Activated naive CD8-positive, alpha-beta T cell treated with anti-CD3 and anti-CD28 coated beads, Interleukin-2, amount 10 ng/mL, durations not matched to agents 7 days and 5 days (primary cell): ENCODE measurements at places on chromosomes 7 and 10. TPM values are rescaled to one million over a fixed set of nuclear protein-coding genes. Genes with fewer than 3 reads are reported as not detected.

- H3K4me1 ChIP-seq: peaks cover 13% of the 10 kb centered on the region
- no peak overlapping the region for H3K4me3 ChIP-seq
- peaks cover 6% of the 10 kb centered on the region for H3K27me3 ChIP-seq
- DNase-seq: no peak
These were observed 195.0 kb downstream of the AHR start for GRCh38 chr7:17493446-17493845.

DNA sequence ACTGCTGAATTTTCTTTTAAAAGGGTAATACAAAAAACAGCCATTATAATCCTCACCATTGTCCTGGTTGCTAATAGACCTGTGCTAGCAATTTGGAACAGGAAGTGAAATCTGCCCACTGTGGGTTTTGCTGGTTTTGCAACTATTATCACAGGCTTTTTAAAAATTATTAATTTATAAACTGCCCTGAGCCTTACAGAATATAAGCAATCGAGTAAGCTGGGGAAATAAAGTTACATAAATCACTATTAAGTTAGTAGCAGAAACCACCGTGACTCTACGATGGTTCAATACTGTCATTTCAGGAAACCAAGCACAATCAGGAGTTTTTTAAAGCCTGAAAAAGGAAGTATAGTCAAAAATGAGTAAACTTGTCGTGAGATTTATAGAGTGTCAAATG, 62.3 kb downstream of the TMEM26 start:
- no peak for DNase-seq
- no peak overlapping the region for H3K4me3 ChIP-seq
- no peak overlapping the region for H3K27ac ChIP-seq
- no peaks in the 10 kb centered on the region for H3K36me3 ChIP-seq
- H3K4me1 ChIP-seq: no peaks in the 10 kb centered on the region
- peaks cover 5% of the 10 kb centered on the region for H3K27me3 ChIP-seq

DNA sequence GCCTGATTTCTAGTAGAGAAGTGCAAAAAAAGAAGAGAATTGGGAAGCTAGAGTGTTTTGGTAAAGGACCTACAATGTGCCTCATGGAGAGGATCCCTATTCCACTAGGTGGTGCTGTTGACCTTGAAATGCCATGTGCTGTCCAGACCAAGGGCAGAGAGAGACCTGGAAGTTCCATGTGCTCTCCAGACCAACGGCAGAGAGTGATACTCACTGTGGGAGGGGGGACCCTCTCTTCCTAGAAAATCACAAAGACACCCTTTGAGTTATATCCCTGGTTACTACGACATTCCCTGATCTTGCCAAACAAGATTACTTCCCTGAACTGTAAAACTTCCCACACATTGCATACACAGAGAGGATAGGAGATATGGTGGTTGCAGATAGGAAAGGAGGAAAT, 212.7 kb upstream of the ZNF804B start:
- H3K4me1 ChIP-seq: no peaks in the 10 kb centered on the region
- no peaks in the 10 kb centered on the region for H3K36me3 ChIP-seq
- no peak overlapping the region for H3K4me3 ChIP-seq
- H3K27me3 ChIP-seq: no peaks in the 10 kb centered on the region
- no peak for DNase-seq

DNA sequence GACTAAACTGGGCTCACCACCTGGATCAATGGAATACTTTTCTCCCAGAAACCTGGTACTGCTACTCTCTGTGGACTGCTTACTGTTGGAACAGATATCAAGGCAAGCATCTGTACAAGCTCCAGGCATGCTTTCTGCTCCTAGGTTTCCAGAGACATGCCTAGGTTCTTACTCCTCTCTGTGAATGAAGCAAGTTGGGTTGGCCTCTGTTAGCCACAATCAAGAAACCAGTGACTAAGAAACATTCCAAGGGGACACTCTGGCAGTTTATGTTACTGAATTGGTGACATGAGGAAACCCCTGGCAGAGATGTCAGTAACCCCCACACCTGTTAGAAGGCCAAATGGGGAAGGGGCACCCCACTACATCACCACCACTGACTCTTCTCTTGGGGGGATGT, 121.9 kb downstream of the GFRA1 start:
- H3K27ac ChIP-seq: no peak overlapping the region
- no peaks in the 10 kb centered on the region for H3K36me3 ChIP-seq
- no peak overlapping the region for H3K4me3 ChIP-seq
- H3K4me1 ChIP-seq: no peaks in the 10 kb centered on the region

- peaks cover 51% of the 10 kb centered on the region for H3K4me1 ChIP-seq
- no peaks in the 10 kb centered on the region for H3K27me3 ChIP-seq
- peaks cover 8% of the 10 kb centered on the region for H3K36me3 ChIP-seq
- H3K27ac ChIP-seq: peak overlapping the region; percentile 1
- no peak for DNase-seq
These were observed 4.0 kb downstream of the INPP5A start for GRCh38 chr10:132541601-132542011.

DNA sequence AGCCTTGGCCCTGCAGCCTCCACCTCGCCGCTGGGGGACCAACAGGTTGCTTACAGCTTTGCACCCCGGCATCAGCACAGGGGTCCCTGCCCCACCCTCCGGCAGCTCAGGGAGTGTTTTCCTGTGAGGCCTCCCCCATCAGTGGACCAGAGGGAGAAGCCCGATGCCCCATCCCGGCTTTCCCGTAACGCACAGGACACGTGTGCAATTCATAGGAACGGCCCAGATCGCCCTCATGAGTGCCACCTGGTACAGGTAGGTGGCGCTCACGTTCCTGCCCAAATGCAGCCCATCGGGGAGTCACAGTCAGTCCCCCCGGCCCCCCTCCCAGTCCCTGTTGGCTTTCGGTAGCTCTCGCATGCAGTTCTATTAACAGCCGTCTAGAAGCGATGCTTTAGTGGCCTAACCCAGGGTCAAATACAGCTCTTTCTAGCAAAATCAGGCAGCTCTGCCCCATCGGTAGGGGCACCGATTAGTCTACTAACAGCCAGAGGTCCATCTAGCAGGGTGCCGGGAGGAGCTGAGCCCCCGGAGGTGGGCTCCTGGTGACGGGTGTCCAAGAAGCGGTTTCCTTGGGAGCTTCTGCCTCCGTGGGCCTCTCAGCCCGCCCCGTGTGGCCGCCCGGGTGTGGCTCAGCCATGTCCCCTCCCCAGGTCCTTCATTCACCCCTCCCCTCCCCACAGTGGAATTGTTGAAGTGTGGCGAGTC, 48.4 kb upstream of the GTF2IRD1 start:
- no peak overlapping the region for H3K27ac ChIP-seq
- DNase-seq: no peak
- no peaks in the 10 kb centered on the region for H3K27me3 ChIP-seq
- peaks cover 3% of the 10 kb centered on the region for H3K4me1 ChIP-seq

GRCh38 chr10:63940277-63940922, 419.2 kb downstream of the REEP3 start:
- no peak overlapping the region for H3K4me3 ChIP-seq
- peaks cover 2% of the 10 kb centered on the region for H3K27me3 ChIP-seq
- H3K4me1 ChIP-seq: no peaks in the 10 kb centered on the region
- DNase-seq: no peak
- no peak overlapping the region for H3K27ac ChIP-seq

- peaks cover 39% of the 10 kb centered on the region for H3K27me3 ChIP-seq
- no peak overlapping the region for H3K27ac ChIP-seq
- DNase-seq: peak; percentile 47
- peak overlapping the region; percentile 42 for H3K4me3 ChIP-seq
These were observed 75.4 kb upstream of the PDSS1 start for GRCh38 chr10:26621889-26622711.

- no peak overlapping the region for H3K4me3 ChIP-seq
- no peaks in the 10 kb centered on the region for H3K27me3 ChIP-seq
- no peaks in the 10 kb centered on the region for H3K36me3 ChIP-seq
- no peak for DNase-seq
- H3K27ac ChIP-seq: no peak overlapping the region
- peaks cover 10% of the 10 kb centered on the region for H3K4me1 ChIP-seq
These were observed 54.3 kb upstream of the IGFBP3 start for GRCh38 chr7:45975367-45975766.

DNA sequence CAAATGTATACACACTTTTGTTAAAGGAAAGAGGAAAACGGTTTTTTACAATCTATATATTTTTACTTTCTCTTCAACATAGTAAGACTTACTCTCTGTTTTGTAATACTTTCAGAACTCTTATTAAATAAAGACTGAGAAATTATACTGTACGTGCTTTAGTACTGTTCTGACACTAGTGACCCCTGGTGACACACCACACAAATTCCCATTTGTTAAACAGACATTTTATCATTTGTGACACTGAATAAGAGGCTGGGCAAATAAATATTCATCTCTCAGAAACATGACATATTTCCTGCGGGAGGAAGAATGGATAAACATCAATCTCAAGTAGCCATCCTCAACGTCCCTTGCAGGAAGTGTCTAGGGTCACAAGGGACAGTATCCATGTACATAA, 68.9 kb upstream of the ZNF33B start:
- H3K27ac ChIP-seq: no peak overlapping the region
- no peaks in the 10 kb centered on the region for H3K4me1 ChIP-seq
- H3K36me3 ChIP-seq: no peaks in the 10 kb centered on the region
- peaks cover 2% of the 10 kb centered on the region for H3K27me3 ChIP-seq
- no peak overlapping the region for H3K4me3 ChIP-seq

DNA sequence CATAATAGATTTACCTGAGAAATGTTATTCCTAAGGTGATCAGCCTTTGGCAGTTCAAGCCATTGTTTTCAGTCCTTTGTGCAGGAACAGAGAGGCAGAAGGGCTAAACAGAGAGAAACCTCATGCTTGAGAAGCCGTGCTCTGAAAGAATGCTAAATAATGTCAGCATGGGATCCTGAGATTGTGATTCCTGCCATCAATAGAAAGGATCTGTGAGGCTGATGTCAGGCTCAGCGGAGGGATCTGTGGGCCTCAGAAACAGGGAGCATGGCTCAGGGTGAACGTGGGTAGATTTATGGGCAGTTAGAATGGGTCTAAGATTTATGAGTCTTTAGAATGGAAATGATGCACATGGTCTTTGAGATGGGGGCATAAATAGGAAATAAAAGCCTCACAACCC, 439.2 kb upstream of the IGFBP3 start:
- no peak for DNase-seq
- no peak overlapping the region for H3K27ac ChIP-seq
- H3K4me3 ChIP-seq: no peak overlapping the region
- H3K36me3 ChIP-seq: no peaks in the 10 kb centered on the region
- H3K27me3 ChIP-seq: peaks cover 5% of the 10 kb centered on the region

DNA sequence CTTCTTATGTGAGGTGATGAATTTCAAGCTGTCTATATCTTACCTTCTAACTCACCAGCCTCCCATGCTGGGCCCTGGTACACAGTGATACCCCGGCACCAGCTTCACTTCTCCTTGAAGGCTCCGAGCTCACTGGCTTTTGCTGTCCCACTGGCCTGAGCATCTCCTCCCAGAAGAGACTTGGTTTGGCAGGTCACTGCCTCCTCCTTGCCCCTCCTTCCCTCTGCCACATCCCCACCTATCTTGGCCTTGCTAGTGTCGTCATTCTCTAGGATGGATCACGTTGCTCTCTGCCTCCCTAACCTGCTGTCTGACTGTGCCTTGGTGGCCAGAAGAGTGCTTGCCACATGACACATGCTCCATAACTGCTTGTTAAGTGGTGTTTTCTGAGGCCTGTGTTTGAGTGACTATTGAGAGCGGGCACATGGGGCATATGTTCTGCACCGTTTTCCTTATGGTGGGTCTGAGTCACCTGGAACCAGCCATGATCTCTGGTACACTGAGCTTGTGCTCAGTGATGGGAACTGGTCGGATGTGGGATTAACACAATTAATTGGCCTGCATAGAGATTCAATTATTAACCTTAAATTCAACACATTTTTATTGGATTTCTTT, 86.5 kb downstream of the TMEM178B start:
- H3K36me3 ChIP-seq: no peaks in the 10 kb centered on the region
- no peak overlapping the region for H3K27ac ChIP-seq
- peaks cover 1% of the 10 kb centered on the region for H3K4me1 ChIP-seq
- no peak for DNase-seq
- H3K27me3 ChIP-seq: peaks cover 8% of the 10 kb centered on the region

DNA sequence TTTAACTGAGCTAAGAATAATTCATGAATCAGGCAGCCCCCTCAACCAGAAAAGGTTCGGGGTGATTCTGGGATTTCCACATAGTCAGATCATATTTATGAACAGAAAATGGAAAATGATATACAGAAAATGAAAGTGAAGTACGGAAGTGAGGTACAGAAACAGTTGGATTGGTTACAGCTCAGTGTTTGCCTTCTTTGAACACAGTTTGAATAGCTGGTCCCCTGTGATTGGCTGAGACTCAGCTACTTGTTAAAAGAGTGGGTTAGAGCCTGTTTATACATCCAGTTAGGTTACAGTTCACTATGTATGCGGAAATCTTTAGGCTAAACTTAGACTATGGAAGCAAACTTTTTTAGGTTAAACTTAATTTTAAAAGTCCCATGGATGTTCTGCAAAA, 511.7 kb downstream of the PLXDC2 start:
- H3K36me3 ChIP-seq: no peaks in the 10 kb centered on the region
- H3K4me3 ChIP-seq: no peak overlapping the region
- no peaks in the 10 kb centered on the region for H3K27me3 ChIP-seq
- H3K27ac ChIP-seq: no peak overlapping the region
- DNase-seq: no peak

Gene PDLIM1
- total RNA-seq: 10.0 TPM

Gene NAPEPLD
- 10.9 TPM for total RNA-seq

Gene IFIT1B
- not detected for total RNA-seq

Gene HABP2
- not detected for total RNA-seq

Gene RSPH10B2
- total RNA-seq: 1.0 TPM

Gene SPDYE2
- not detected for total RNA-seq

Gene GNAT3
- not detected for total RNA-seq

Gene MEOX2
- not detected for total RNA-seq

Gene NUTM2D
- 4.1 TPM for total RNA-seq
